ENCODE measurements at places on chromosomes 4 and X.

GRCh38 chrX:13520936-13521335 is 48.5 kb upstream of the EGFL6 start:
- DNase-seq = no peak

GRCh38 chrX:139286342-139286741 is 244.2 kb upstream of the F9 start:
- DNase-seq = no peak

- no peak for DNase-seq
Observed at GRCh38 chr4:183008492-183008891, 90.6 kb upstream of the WWC2 start.

DNA sequence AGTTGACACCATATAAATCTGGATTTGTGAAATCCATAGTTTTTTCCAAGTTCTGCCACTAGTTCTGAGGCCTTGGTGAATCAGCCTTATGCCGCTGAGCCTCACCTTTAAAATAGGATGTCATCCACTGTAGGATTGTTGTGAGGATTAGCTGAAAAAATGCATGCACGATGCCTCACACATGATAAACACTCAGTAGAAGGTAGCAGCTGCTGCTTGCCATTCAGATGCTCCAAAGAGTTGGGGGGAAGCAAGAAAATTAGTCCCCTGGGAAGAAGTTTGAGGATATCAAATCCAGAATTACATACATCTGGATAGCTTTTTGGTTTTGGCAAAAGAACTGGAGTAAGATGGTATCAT is 7.4 kb downstream of the MMAA start:
- no peak for DNase-seq

DNA sequence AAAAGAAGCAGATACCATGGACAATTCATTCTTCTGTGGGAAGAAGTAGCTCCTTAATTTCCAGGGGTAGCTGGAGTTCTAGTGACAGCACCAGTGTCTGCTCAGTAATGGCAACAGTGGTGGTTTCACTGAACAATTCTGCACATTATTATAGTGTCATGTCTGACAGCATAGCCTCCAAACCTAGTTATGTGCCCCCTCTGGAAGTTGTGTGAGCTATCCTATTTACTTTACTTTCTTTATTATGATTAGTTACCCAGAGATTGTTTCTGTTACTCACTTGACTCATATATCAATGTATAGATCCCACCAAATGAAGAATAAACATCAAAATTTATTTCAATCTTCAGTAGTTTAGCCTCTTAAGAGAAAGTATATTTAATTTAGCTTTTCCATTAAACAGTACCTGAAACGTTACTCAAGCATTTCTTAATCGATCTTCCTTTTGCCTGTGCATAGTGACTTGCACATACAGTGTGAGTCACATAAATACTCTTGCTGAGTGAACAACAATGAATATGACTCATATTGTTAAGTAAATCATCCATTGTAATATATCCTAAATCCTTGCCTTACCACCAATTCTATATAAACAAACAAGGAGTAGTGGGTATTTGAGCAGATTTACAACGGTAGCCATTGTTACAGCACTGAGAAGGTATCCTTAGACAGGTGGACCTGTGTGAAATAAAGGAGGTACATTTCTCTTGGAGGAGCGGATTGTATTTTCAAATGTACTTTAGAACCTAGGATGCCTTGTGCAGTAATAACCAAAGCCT is 534.7 kb downstream of the ANKRD50 start:
- DNase-seq = no peak

- no peak for DNase-seq
Observed at GRCh38 chr4:56976283-56976836, 1.0 kb downstream of the NOA1 start.

GRCh38 chrX:36684053-36684452 is 324.1 kb upstream of the FAM47C start:
- no peak for DNase-seq

Measured in cardiac septum (tissue), 1 donor.